ENCODE measurements at places on chromosomes 4 and X.

DNA sequence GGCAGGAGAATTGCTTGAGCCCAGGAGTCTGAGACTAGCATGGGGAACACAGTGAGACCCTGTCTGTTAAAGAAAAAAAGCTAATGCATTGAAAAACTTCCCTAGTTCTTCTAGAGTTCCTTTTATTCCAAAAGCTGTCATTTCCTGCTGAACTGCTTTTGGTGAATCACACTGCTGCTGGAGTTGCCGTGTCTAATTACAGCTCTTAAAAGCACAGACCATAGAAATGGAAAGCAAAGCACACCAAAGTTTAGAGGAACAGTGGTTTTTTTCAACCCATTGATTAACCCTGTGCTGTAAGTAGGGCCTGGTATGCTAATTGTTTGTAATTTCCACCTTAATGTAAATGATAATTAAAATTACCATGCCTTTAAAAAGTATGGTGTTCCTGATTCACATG lies 52.4 kb downstream of the SEPTIN11 start:
- no peak for DNase-seq

GRCh38 chr4:95761426-95761825 lies 78.5 kb upstream of the PDHA2 start:
- no peak for DNase-seq

GRCh38 chr4:53023677-53024299 lies 161.7 kb downstream of the RASL11B start:
- no peak for DNase-seq

- no peak for DNase-seq
These were observed 24.6 kb downstream of the UGT2B7 start for GRCh38 chr4:69120870-69121269.

GRCh38 chr4:122710434-122711308 lies 21.8 kb upstream of the BBS12 start:
- no peak for DNase-seq

- no peak for DNase-seq
These were observed 584 bp downstream of the SUV39H1 start for GRCh38 chrX:48696909-48697727.

DNA sequence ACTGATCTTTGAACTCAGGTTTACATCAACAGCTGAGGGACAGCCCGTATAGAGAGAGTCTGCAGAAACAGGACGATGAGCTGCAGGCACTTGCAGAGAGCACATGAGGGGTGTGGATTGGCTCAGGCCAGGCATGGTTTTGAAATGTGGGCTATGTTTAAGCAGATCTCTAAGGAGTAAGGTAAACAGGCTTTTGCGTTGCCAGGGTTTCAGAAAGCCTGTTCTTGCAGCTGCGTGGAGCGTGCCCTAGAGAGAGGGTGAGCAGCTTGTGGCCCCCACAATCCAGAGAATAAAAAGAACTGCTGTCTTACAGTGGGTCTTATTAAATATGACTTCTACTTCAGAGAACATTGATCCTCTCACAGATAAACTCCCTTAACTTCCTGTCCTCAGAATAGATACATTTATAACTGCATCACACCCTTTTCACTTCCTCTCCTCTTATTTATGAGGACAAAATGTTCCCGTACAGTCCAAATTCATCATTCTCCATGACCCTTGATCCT lies 64.1 kb downstream of the TMA16 start:
- no peak for DNase-seq

DNA sequence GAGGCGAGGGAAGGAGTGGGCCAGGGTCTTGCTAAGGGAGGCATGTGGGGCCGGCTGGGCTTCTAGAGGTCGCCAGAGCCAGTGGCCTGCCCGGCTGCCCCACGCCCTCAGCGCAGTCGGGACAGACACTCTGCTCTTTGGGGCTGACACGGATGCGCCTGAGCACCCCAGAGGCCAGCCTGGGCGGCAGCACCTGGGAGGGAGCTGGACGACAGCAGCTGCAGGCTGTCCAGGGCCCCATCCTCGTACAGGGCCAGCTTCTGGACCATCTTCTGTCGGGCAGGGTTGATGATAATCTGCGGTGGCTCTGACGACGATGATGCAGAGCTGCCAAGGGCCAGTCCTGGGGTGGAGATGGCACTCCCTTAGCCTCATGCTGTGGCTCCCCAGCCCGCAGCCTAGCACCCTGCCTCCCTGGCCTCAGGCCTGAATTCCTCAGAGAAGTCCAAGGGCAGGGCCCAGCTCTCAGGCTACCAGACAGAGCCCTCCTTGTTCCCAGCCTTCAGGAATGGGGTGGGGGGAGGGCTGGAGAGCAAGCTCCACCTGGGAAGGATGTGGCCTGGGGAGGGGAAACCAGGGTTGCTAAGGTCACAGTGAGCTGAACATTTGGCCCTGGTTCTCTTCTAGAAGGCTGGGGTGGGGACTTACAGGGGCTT lies 7.2 kb downstream of the IRAK1 start:
- no peak for DNase-seq

GRCh38 chrX:72230290-72230689 lies 8.5 kb downstream of the ERCC6L start:
- no peak for DNase-seq

DNA sequence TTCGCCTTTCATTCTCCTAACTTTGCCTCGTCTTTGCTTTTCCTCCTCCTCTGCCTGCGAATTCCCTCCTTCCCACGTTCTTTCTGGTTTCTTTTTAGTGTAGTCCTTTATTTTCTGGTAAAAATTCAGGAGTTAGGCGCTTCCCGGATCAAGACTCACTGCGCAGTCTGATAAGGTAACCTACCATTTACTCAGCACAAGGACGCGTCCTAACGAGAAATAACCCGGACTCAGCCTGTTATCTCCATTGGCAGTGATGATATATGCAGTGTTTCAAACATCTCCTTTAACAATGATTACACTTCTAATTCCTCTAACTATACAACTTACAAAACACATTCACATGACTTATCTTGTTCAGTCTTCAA lies 357 bp upstream of the ETNPPL start:
- DNase-seq = no peak

GRCh38 chrX:94695910-94696309 lies 1021.9 kb downstream of the FAM133A start:
- DNase-seq = no peak

GRCh38 chr4:36304138-36304681 lies 22.8 kb downstream of the DTHD1 start:
- DNase-seq = no peak

DNA sequence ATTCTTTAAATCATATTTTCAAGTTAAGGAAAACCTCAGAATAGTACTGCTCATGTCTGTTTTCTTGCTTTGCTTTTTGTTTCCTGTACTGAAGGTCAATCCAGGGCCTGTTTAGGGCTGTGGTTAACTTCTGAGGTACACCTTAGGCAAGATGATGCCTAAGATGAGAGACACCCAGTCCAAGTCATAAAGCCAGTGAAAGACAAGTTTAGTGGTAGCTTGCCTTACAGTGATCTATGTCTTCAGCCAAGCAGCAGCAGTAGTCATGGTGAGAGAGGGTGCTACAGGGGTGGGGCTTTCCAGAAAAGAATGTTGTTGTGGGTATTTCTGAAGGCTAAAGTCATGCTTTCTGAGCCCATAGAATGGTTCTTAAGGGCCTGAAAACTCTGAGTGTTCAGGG lies 173.7 kb downstream of the VSIG4 start:
- no peak for DNase-seq

GRCh38 chr4:117331817-117332216 lies 246.4 kb upstream of the TRAM1L1 start:
- DNase-seq = no peak

- peak; percentile 12 for DNase-seq
These were observed 111.2 kb downstream of the ELOVL6 start for GRCh38 chr4:110087070-110087708.

DNA sequence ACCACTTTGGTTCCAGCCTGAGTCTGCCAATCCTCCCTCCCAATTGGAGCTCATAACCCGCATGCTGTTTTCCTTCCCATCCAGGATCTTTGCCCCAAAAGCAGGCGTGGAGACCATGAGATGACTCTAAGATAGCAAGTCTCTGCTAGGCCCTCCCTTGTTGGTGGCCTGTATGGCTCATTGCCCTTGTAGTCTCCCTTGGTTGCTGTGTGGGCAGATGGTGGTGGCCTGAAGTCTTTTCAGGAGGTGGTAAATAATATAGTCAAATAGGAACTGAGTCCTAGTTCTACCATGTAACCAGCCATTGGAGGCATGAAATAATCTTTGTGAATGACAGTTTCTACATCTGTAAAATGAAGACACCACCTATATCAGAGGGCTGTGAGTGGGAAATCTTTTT lies 1.2 kb downstream of the ATP6AP1 start:
- DNase-seq = no peak

GRCh38 chr4:78864405-78865024 lies 74.7 kb downstream of the PAQR3 start:
- DNase-seq = peak; percentile 9

- DNase-seq = no peak
These were observed 51.8 kb downstream of the DCK start for GRCh38 chr4:71045256-71045655.

Data from DMS 273 treated with DMSO at 0.1 percent for 48 hours (cell line).